ENCODE measurements at places on chromosomes 3 and 15.
A peak's percentile ranks its signal among the peaks of the same experiment; 100 is the strongest.

GRCh38 chr15:26095710-26096330 lies 232.7 kb upstream of the ATP10A start:
- DNase-seq = peak; percentile 16

- no peak for DNase-seq
These were observed 7.4 kb upstream of the DLG1 start for GRCh38 chr3:197305854-197306253.

DNA sequence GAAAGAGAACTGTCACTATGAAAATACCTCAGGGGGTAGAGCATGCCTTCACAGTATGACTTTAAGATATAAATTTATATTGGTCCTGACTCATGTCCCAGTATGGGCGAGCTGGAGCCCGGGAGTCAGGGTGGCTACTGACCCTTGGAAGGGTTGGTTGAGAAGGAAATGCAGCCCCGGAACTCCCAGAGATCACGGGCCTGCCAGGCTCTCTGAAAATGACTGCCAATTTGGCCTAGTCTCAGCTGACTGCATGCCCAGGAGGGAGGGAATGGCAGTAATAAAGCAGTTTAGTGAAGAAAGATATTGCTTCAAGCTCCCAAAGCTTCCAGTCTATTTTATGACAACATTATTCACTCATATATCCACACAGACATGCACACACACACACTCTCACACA lies 299.0 kb downstream of the NR2F2 start:
- DNase-seq = peak; percentile 8

DNA sequence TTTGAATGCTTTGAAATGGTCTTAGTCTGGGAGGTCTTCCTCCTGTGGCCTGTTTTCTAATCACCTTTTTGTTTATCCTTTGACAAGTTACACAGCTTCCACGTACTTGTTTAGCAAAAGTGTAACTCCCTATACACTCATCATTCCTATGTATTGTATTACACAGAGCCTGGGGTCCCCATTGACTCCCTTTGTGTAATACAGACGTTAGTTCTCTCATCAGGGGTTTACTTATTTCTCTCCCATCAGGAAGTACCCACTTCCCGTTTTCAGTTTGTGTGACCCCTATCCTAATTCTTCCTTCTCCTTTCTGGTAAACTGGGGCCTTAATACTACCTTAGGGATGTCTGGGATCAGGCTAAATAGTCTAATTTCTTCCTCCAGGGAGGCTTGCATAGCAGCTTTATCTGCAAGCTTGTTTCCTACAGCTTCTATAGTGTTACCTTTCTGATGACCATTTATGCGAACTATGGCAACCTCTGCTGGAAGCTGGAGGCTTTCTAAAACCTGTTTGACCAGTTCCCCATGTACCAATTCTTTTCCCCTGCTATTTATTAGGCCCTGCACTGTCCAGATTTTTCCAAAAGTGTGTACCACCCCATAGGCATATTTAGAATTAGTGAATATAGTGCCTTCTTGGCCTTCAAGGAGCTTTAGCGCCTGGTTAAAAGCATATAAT lies 22.4 kb downstream of the ARL8B start:
- DNase-seq = no peak

DNA sequence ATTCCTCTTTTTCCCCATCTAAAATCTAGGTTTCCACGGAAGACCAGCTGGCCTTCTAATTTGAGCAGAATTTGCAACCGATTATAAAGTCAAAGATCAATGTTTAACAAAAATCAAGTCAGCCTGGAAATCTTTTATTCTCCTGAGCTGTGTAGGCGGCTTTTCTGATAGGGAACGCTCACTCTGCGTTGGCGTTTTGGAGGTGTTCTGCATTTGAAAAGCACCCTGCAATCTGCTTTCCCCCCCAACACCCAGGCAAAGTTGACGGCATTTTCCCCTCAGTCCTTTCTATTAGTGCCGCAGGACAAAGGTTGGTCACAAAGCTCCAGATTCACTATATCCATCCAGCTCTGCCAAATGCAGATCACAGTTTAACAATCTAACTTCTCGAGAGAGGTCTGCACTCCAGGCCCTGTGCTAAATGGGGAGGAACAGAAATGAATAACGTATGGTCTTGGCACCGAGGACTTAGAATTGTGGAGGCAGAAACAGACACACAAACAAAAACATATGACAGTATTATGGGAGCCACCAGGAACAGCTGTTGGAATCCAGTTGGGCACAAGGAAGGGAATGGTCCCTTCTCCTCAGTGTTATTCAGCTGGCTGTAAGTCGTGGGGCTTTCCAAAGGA lies 50.4 kb upstream of the LARS2 start:
- peak; percentile 19 for DNase-seq

DNA sequence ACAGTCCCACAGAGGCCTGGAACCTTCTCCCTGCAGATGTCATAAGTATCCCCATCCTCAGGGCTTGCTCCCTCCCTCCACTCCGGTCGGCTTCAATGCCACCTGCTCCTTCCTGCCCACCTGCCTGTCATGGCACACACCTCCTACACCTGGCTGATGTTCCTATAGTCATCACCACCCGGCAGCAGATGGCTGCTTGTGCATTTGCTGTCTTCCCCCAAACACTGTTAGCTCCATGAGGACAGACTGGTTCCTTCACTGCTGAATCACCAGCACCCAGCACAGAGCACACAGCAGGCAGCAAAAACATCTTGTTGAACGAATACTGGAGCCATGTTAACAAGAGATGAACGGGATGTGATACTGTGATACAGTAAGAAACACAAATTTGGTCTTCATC lies 14.8 kb downstream of the TARS3 start:
- no peak for DNase-seq

DNA sequence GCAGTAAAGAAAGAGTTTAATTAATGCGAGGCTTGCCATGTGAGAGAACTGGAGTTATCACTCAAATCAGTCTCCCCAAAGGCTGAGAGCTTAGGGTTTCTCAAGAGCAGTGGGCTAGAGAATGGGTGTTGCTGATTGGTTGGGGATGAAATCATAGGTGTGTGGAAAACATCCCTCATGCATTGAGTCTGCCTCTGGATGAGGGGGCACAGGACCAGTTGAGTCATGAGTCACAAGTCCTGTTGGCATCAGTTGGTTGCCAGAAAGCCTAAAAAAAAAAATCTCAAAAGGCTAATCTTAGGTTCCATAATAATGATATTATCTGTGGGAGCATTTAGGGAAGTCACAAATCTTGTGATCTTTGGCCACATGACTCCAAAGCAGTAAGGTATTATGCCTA lies 800.3 kb downstream of the TUSC7 start:
- DNase-seq = no peak

DNA sequence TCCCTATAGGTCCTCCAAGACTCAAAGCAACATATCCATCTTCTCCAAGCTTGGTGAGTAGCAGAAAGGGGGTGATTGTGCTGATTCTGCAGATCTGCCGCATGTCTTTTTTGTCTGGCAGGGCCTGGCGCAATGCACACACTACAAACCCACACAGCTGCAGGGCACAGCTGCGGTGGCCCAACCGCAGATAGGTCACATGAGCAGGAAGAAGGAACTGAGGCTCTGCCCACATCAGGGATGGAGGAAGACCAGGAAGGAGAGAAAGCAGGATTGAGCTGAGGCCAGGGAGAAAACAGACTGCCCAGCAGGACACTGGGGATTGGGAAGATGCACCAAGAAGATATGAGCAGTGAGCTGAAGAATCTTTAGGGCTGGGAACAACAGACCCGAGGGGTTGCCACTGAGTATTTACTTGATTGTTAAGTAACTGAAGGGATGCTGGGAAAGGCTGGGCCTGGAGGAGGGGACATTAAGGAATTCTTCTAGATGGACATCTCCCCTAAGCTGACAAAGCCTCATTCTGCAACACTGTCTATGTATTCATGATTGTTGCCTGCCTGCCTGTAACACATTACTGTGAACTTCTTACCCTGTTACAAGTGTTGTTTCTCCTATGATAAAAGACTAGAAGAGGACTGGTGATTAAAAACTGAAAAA lies 126.7 kb downstream of the MYLK start:
- no peak for DNase-seq

GRCh38 chr3:137304313-137305056 lies 346.7 kb downstream of the IL20RB start:
- DNase-seq = no peak

GRCh38 chr3:55687526-55687925 lies 200.4 kb upstream of the WNT5A start:
- DNase-seq = peak; percentile 58

DNA sequence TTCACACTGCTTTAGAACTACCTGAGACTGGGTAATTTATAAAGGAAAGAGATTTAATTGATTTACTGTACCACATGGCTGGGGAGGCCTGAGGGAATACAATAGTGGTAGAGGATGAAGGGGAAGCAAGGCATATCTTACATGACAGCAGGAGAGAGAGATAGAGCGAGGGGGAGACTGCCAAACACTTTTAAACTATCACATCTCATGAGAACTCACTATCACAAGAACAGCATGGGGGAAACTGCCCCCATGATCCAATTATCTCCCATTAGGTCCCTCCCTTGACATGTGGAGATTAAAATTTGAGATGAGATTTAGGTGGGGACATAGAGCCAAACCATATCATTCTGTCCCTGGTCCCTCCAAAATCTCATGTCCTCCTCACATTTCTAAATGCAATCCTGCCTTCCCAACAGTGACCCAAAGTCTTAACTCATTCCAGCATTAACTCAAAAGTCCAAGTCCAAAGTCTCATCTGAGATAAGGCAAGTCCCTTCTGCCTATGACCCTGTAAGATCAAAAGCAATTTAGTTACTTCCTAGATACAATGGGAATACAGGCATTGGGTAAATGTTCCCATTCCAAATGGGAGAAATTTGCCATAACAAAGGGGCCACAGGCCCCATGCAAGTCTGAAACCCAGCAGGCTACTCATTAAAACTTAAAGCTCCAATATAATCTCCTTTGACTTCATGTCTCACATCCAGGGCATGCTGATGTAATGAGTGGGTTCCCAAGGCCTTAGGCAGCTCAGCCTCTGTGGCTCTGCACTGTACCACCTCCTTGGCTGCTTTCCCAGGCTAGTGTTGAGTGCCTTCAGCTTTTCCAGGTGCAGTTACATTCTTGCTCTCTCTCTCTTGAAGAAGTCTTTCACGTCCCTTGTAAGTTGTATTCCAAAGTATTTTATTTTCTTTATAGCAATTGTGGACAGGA lies 481.7 kb upstream of the TGFBR2 start:
- no peak for DNase-seq

DNA sequence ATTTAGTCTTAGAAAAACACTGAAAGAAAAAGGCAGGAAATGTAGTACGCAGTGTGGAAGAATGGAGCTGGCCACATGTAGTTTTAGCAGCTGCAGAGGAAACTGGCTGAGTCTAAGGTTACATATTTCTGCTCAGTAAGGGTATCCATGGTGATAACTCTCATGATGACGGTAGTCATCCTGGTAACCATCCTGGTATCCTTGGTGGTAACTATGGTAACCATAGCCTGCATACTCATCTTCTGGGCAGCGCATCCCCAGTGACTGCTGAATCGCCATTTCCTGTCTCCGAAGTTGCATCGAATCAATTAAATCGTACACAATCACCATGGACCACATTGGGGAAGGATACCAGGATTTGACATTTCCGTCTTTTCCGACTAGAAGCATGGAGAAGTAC lies 35.7 kb downstream of the CCDC80 start:
- no peak for DNase-seq

- no peak for DNase-seq
These were observed 9.2 kb downstream of the EIF3J start for GRCh38 chr15:44545913-44546802.

- no peak for DNase-seq
These were observed 1.4 kb downstream of the SLTM start for GRCh38 chr15:58931987-58932588.

DNA sequence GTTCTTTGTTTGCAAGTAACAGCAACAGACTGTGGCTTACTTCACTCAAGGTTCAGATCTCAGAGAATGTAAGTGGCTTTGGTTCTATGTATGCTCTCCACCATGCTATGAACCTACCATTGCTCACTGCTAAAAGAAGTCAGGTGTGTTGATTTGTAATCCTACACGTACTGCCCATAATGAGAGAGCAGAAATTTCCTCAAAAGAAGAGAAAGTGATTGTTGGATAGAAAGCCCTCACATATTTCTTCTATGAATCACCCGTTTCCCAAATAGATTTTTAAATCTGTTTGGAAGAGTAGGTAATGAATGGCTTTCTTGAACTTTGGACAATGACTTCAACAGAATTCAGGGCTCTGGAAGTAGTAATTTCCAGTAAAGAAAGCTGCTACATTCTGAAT lies 565.4 kb downstream of the ROBO2 start:
- DNase-seq = no peak

- DNase-seq = no peak
These were observed 30.0 kb downstream of the HMCES start for GRCh38 chr3:129308636-129309035.

DNA sequence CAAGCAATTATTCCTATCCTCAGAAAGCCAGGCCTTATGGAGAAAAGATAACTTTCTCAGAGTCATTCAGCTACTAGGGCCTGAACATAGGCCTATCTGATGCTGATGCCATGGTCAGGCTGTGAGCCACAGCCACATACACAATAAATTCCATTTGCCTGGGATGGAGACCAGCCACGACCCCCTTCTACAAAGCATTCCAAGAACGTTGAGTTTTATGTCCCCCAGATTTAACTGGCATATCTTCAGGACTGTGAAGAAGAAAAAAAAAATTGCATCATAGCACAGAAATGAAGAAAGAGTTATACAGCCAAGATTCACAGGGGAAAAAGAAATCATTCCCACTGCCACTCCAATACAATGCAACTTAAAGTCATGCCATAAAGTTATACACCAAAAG lies 100.0 kb downstream of the THBS1 start:
- DNase-seq = no peak

GRCh38 chr3:34263101-34263621 lies 464.7 kb downstream of the PDCD6IP start:
- peak; percentile 16 for DNase-seq

DNA sequence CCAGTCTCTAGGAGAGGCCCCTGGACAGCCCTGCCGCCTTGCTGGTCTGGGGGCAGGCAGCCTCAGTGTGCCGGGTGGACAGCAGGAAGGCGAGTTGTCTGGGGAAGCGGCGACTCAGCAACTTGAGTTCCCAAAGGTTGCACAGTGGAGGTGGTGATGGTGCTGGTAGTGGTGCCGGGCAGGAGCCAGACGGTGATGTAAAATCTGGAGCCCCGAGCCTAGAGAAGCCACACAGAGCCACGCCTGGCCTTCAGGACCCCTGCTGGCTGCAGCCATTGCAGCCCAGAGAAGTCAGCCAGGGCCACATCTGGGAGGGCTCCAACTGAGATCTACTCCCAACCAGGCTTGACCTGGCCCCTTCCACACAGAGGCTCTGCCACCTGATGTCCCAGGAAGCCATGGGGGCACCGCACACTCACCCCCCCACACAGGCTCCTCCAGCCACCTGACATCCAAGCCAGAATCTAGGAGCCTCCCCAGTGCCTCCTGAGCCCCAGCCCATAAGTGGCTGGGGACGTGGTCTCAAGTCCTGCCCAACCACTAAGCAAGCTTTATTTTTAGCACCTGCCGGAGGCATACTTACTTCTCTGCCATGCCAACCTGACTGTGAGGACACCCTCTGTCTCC lies 8.8 kb downstream of the C3orf22 start:
- DNase-seq = no peak

GRCh38 chr15:40323953-40324937 lies 753 bp downstream of the INAFM2 start:
- DNase-seq = no peak
